SW 1271 (cell line): ENCODE measurements at places on chromosomes 11 and 22.

DNA sequence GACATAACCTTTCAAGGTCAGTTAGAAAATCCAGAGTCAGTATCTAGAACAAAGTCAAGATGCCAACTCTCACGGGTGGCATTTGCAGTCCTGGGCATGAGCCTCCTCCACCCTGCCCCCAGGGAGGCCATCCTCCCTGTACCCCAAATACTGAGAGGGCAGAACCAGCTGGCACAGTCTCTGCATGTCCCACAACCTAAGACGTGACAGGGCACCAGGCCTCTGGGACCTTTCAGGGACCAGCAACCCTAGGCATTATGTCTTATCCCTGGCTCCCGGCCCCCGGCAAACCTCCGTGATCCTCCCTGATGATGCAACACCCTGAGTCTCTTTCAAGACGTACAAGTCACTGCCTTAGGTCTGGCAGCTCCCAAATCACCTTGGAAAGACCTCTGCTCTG lies 2.0 kb downstream of the MB start:
- DNase-seq: no peak

GRCh38 chr11:9838961-9839360 lies 175.1 kb downstream of the SWAP70 start:
- no peak for DNase-seq

DNA sequence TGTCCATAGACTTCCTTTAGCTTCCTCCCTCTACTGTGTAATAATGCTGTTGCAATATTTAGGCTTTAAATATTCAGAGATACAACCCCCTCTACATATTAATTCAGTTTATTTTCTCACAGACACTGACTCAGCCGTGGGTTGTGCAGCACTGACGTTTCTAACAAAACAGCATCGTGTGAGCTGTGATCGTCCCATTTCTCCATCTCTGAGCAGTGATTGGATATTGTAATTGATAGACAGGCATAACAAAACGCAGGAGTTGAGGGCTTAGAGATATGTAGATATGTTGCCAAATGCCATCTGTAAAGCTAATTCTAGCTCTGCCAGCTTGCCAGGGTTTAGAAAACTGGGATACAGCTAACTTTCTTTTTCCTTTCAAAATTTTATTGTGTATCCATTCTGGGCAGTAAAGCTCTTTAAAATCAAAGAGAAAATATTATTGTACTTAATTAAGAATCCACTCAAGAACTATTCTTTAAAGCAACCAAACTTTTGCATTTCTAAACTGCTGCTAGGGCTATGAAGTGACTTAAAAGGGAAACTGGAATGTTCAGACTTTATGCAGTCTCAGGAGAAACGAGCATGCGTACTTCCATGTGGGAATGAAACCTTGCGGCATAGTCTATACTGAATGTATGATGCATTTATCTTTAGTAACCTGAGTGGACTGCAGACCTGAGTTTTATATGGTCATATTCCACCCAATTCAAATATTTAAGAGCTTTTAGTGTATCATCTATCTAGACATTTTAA lies 22.7 kb downstream of the BTBD10 start:
- peak; percentile 23 for DNase-seq

DNA sequence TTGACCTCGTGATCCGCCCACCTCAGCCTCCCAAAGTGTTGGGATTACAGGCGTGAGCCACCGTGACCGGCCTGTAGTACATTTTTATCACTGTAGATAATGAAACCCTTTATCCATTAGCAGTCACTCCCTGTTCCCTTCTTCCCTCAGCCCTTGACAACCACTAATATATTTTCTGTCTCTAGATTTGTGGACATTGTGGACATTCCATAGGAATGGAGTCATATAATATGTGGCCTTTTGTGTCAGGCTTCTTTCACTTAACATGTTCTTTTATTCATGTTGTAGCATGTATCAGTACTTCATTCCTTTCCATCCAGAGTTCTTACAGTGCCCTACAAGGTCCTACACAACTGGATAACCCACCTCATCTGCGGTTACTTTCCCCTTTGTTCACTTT lies 30.5 kb downstream of the RRM1 start:
- no peak for DNase-seq

GRCh38 chr11:82676483-82677094 lies 57.1 kb downstream of the FAM181B start:
- no peak for DNase-seq

DNA sequence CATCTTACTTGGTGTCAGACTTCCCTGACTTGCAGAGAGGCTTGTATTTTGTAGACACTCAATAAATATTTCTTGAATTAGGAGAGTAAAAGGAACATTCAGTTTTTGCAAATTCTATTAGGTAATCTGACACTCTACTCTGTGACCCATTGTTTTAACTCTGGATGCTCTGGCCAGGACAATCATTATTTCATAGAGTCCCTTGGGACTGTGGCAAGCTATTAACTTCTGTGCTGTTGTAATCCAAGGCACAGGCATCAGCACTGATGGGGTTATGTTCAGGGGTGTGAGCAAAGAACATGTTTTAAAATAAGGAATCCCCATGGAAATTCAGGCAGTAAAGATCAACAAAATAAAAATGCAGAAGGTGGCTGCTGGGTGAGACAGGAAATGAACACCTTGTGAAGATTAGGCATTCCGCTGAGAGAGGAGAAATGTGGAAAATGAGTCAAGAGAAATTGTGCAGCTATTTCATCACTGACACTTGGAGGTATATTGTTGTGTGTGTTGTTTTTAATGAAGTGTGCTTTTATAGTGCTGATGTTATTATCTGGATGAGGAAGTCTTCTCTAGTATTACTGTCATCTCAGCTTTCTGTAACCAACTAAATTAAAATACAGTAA lies 175.2 kb downstream of the WNT11 start:
- DNase-seq: no peak

- peak; percentile 93 for DNase-seq
Observed at GRCh38 chr11:62881579-62882430, 1.1 kb downstream of the SLC3A2 start.

- DNase-seq: no peak
Observed at GRCh38 chr11:117639601-117640000, 157.4 kb downstream of the DSCAML1 start.
